ENCODE measurements at places on chromosomes 7 and 10. TPM values are rescaled to one million over a fixed set of nuclear protein-coding genes. Genes with fewer than 3 reads are reported as not detected.

DNA sequence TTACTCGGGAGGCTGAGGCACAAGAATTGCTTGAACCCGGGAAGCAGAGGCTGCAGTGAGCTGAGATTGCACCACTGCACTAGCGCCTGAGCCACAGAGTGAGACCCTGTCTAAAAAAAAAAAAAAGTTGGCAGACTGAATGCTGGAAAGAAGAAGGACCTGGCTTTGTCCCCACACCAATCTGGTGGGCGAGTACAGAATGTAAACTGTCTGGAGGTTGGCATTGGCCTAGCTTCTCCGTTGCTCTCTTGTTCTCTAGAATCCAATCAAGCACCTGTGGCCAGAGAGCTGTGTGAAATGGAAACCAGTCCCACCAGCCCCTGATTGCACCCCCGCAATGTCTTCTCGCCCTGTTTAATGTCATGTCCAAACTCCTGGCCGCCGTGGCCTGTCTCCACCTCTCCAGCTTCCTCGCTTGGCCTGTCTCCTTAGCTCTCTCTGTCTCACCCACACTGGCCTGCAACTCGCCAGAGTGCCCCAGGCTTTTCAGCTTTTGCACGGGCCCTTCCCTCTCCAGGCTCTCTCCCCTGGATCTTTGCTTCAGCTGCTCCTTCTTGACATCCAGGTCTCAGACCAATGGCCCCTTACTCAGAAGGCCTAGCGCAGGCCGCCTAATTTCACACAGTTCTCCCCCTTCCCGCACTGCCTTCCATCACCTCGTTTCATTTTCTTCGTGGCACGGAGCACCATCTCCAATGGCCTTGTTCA is 670 bp upstream of the AGK start:
- peaks cover 3% of the 10 kb centered on the region for H3K36me3 ChIP-seq
- peak overlapping the region; percentile 62 for H3K4me3 ChIP-seq

GRCh38 chr7:10596827-10597226 is 376.8 kb upstream of the PHF14 start:
- H3K4me1 ChIP-seq = no peaks in the 10 kb centered on the region
- no peaks in the 10 kb centered on the region for H3K36me3 ChIP-seq
- no peak for DNase-seq
- H3K27me3 ChIP-seq = no peaks in the 10 kb centered on the region

Gene AFAP1L2
- total RNA-seq = 1.6 TPM

Gene NPM3
- total RNA-seq = 24.9 TPM

- no peak for DNase-seq
- H3K4me3 ChIP-seq = no peak overlapping the region
- H3K4me1 ChIP-seq = no peaks in the 10 kb centered on the region
- peaks cover 6% of the 10 kb centered on the region for H3K27me3 ChIP-seq
- H3K27ac ChIP-seq = no peak overlapping the region
- no peaks in the 10 kb centered on the region for H3K36me3 ChIP-seq
These were observed 241.8 kb downstream of the TEX36 start for GRCh38 chr10:125441151-125441550.

DNA sequence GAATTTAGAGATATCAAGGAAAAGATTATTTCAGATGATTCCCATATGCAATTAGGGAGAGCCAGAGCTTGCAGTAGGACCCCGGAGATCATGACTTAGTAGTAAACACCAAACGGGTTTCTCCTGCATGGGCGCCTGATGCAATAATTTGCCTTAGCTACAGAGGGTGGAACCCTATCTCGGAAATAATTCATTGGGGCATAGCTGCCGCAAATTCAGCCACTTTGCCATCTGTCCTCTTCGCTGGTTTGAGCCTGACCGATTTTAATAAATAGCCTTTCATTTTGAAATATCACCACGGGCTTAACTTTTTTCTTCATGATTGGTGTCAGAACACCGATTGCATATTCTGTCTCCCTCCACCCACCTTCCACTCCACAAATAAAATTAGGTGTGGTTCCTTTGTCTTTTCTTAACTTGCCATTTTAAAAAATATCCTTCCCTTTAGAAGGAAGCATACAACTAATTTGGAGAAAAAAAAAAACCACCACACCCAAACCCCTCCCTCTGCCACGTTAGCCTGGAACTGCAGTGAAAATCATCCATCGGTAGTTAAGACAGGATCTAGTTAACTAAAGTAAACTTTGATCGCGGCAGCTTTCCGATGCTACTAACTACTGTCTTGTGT is 1.4 kb downstream of the GARS1 start:
- DNase-seq = no peak
- no peaks in the 10 kb centered on the region for H3K27me3 ChIP-seq
- peak overlapping the region; percentile 87 for H3K4me3 ChIP-seq
- peaks cover 12% of the 10 kb centered on the region for H3K36me3 ChIP-seq
- H3K4me1 ChIP-seq = peaks cover 26% of the 10 kb centered on the region

GRCh38 chr10:103353281-103353680 is 2.3 kb upstream of the PCGF6 start:
- peaks cover 7% of the 10 kb centered on the region for H3K4me1 ChIP-seq
- H3K36me3 ChIP-seq = no peaks in the 10 kb centered on the region
- no peak for DNase-seq

Gene TUBB8
- not detected for total RNA-seq

DNA sequence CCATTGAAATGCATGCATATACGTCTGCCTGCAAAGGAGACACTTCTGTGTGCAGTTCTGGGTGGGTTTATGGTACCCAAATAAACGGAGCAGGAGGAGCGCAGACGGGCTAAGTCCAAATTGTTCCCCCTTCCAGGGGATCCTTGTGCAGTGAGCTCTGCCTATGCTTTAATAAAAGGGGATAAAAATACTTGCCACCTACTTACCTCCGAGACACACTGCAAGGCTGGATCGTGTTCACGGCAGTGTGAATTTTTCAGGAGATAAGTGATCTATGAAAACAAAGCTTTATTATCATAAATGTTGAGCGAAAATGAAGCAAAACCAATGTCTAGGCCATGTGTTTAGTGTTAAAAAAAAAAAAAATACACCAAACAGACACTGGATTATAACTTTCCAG is 308.8 kb upstream of the AOAH start:
- no peak overlapping the region for H3K4me3 ChIP-seq
- no peaks in the 10 kb centered on the region for H3K4me1 ChIP-seq
- no peak overlapping the region for H3K27ac ChIP-seq
- H3K27me3 ChIP-seq = no peaks in the 10 kb centered on the region
- H3K36me3 ChIP-seq = no peaks in the 10 kb centered on the region

Gene LIPM
- total RNA-seq = not detected

DNA sequence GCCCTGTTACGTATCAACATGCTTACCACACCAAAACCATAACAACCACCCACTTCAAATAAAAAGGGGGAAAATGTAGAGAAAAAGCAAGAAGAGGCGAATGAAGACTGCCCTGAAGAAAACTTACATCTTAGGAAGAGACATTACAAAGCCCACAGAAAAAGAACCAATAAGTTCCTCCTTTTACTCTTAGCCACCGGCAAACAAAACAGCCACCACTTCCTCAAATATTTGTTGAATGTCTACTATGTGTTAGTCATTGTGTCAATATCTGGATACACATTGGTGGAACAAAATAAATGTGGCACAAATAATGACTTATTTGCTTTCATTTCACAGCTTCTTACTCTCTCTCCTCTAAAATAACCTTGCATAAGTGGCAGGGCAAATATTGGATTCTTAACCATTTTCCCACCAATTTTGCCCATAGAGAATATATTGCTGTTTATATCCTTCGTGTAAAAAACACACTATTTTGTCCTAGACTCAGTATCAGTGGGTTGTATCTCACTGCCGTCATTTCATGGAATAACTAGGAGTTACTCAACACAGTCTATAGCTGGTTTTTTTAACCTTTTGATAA is 106.8 kb downstream of the ANK3 start:
- H3K27ac ChIP-seq = no peak overlapping the region
- DNase-seq = no peak
- H3K4me3 ChIP-seq = no peak overlapping the region
- peaks cover 3% of the 10 kb centered on the region for H3K4me1 ChIP-seq

Gene UPK3BL2
- total RNA-seq = 7.3 TPM

- no peaks in the 10 kb centered on the region for H3K4me1 ChIP-seq
- no peaks in the 10 kb centered on the region for H3K36me3 ChIP-seq
- DNase-seq = no peak
These were observed 52.2 kb downstream of the FIGNL1 start for GRCh38 chr7:50397971-50398324.

- DNase-seq = no peak
- H3K27ac ChIP-seq = no peak overlapping the region
- H3K27me3 ChIP-seq = no peaks in the 10 kb centered on the region
- no peak overlapping the region for H3K4me3 ChIP-seq
- H3K4me1 ChIP-seq = no peaks in the 10 kb centered on the region
These were observed 269.2 kb upstream of the SEMA3E start for GRCh38 chr7:83918142-83918541.

- no peak overlapping the region for H3K27ac ChIP-seq
- no peak overlapping the region for H3K4me3 ChIP-seq
- peaks cover 30% of the 10 kb centered on the region for H3K36me3 ChIP-seq
- H3K4me1 ChIP-seq = peaks cover 6% of the 10 kb centered on the region
- no peaks in the 10 kb centered on the region for H3K27me3 ChIP-seq
These were observed 111.1 kb upstream of the PDLIM1 start for GRCh38 chr10:95401704-95402469.

DNA sequence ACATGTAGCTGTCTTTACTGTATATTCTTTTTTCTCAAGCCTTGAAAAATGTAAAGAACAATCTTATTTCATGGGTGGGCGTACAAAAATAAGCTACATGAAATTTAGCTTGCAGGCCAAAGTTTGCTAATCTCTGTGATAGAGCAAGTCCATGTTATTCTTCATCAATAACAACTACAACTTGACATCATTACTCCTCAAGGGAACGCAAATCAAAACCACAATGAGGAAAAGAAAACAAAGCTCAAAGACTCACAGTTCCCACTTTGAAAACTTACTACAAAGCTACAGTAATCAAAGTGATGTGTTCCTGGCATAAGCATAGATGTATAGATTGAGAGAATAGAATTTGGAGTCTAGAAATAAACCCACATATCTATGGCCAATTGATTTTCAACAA is 62.5 kb downstream of the GNA12 start:
- H3K27me3 ChIP-seq = no peaks in the 10 kb centered on the region
- H3K4me1 ChIP-seq = no peaks in the 10 kb centered on the region
- no peak overlapping the region for H3K4me3 ChIP-seq
- H3K36me3 ChIP-seq = no peaks in the 10 kb centered on the region

- H3K27me3 ChIP-seq = no peaks in the 10 kb centered on the region
- no peaks in the 10 kb centered on the region for H3K4me1 ChIP-seq
- no peak overlapping the region for H3K4me3 ChIP-seq
- DNase-seq = no peak
- H3K36me3 ChIP-seq = no peaks in the 10 kb centered on the region
These were observed 37.3 kb downstream of the BMPR1A start for GRCh38 chr10:86793696-86794095.

Gene SVIL
- total RNA-seq = 26.0 TPM

- H3K27ac ChIP-seq = no peak overlapping the region
- DNase-seq = no peak
- no peaks in the 10 kb centered on the region for H3K4me1 ChIP-seq
- no peaks in the 10 kb centered on the region for H3K36me3 ChIP-seq
- H3K4me3 ChIP-seq = no peak overlapping the region
- H3K27me3 ChIP-seq = peaks cover 4% of the 10 kb centered on the region
These were observed 170.9 kb downstream of the USP6NL start for GRCh38 chr10:11440250-11441150.
